ENCODE measurements at places on chromosomes 16 and 17. TPM values are rescaled to one million over a fixed set of nuclear protein-coding genes. Genes with fewer than 3 reads are reported as not detected.

Gene ZFP3
- total RNA-seq: 5.3 TPM

DNA sequence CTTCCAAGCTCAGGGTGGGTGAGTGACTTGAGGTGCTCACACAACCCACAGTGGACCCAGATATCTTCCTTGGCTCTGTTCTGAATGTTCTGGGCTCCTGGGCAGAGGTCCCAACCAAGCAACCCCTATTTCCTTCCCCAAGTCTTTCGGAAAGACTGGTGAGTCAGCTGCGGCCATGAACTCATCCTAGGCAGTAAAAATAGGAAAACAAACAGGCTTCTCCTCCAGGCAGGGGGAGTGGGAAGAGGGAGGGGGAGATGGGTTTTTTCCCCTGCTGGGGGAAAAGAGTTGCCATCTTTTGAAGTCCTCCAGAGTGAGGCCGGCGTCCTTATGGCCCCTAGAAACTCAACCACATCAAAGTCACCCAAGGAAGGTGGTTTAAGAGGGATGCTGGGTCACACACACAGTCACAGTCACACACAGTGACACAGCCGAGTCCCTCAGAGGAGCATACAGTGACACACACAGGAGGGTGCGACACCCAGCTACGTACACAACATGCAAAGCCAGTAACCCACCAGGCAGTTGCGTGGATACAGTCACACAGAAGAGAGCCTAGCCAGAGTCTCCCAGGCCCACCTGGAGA lies 16.0 kb upstream of the DLX4 start:
- H3K36me3 ChIP-seq: no peaks in the 10 kb centered on the region
- no peak for DNase-seq
- H3K27me3 ChIP-seq: no peaks in the 10 kb centered on the region

Gene TTLL6
- not detected for total RNA-seq

- no peaks in the 10 kb centered on the region for H3K4me1 ChIP-seq
- peak; percentile 47 for DNase-seq
- no peak overlapping the region for H3K4me3 ChIP-seq
- H3K27me3 ChIP-seq: no peaks in the 10 kb centered on the region
- no peak overlapping the region for H3K27ac ChIP-seq
- H3K36me3 ChIP-seq: no peaks in the 10 kb centered on the region
Observed at GRCh38 chr16:81616321-81617020, 162.6 kb upstream of the PLCG2 start.

DNA sequence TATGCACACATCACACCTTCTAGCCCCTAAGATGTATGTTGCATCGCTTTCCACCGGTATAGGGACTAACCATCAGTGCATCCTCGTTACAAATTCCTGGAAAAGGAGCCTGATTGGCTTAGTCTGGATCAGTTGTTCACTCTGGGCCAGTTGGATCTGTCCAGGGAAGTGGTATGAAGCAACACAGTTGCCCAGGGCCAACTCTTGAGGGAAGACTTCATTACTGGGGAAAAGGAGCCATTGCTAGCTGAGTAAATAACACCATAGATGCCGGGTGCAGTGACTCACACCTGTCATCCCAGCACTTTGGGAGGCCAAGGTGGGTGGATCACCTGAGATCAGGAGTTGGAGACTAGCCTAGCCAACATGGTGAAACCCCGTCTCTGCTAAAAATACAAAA lies 275.2 kb upstream of the RBFOX1 start:
- H3K4me1 ChIP-seq: no peaks in the 10 kb centered on the region
- no peaks in the 10 kb centered on the region for H3K36me3 ChIP-seq
- no peak overlapping the region for H3K4me3 ChIP-seq
- no peak for DNase-seq
- H3K27ac ChIP-seq: no peak overlapping the region

DNA sequence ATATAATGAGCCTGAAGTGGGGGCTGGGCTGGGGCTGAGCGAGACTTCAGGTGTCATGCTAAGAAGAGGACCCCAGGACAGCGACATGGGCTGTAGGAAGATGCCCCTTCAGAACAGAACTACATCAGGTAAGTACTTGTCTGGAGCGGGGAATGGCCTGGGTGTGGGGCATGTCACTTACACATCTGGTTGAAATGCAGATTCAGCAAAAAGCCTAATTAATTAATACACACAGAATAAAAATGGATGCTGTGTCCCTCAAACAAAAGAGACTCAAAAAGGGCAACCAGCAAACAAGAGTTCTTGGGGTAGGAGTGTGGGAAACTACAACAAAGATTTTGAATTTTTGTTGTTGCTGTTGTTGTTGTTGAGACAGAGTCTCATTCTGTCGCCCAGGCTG lies 11.8 kb downstream of the CMTM2 start:
- no peaks in the 10 kb centered on the region for H3K27me3 ChIP-seq
- H3K36me3 ChIP-seq: no peaks in the 10 kb centered on the region
- no peaks in the 10 kb centered on the region for H3K4me1 ChIP-seq
- H3K27ac ChIP-seq: no peak overlapping the region
- DNase-seq: no peak
- no peak overlapping the region for H3K4me3 ChIP-seq

GRCh38 chr17:42775534-42776098 lies 2.4 kb downstream of the VPS25 start:
- DNase-seq: no peak
- H3K4me3 ChIP-seq: no peak overlapping the region
- H3K27me3 ChIP-seq: no peaks in the 10 kb centered on the region
- H3K36me3 ChIP-seq: peaks cover 17% of the 10 kb centered on the region
- H3K27ac ChIP-seq: no peak overlapping the region
- H3K4me1 ChIP-seq: peaks cover 23% of the 10 kb centered on the region

Gene TP53TG3D
- total RNA-seq: not detected

DNA sequence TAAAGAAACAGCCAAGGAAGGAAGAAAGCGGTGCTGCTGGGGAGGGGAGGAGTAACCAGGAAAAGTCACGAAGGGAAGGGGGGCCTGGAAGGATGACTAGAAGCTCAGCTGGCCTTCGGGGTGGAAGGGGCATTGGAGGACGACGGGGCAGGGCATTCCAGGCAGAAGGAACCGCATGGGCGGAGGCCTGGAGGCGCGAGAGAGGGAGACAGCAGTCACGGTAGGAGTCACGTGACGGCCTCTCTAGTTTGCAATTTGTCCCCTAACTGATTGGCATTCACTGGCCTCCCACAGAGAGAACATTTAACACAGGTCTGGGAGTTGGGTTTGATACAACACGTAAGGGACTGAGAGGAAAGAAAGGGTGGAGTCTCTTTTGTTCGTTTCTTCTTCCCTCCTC lies 63.9 kb downstream of the RTN4RL1 start:
- no peak overlapping the region for H3K4me3 ChIP-seq
- no peak for DNase-seq
- no peaks in the 10 kb centered on the region for H3K27me3 ChIP-seq
- H3K36me3 ChIP-seq: no peaks in the 10 kb centered on the region

Gene THOC6
- 21.8 TPM for total RNA-seq

Gene EIF3C
- total RNA-seq: 145 TPM

- H3K27ac ChIP-seq: no peak overlapping the region
- no peaks in the 10 kb centered on the region for H3K27me3 ChIP-seq
- no peaks in the 10 kb centered on the region for H3K36me3 ChIP-seq
- DNase-seq: peak; percentile 50
- peaks cover 18% of the 10 kb centered on the region for H3K4me1 ChIP-seq
Observed at GRCh38 chr16:11706180-11706742, 36.4 kb downstream of the TXNDC11 start.

GRCh38 chr17:2380950-2381649 lies 19.8 kb downstream of the MNT start:
- no peak overlapping the region for H3K4me3 ChIP-seq
- no peak for DNase-seq
- H3K27ac ChIP-seq: no peak overlapping the region
- H3K36me3 ChIP-seq: no peaks in the 10 kb centered on the region

DNA sequence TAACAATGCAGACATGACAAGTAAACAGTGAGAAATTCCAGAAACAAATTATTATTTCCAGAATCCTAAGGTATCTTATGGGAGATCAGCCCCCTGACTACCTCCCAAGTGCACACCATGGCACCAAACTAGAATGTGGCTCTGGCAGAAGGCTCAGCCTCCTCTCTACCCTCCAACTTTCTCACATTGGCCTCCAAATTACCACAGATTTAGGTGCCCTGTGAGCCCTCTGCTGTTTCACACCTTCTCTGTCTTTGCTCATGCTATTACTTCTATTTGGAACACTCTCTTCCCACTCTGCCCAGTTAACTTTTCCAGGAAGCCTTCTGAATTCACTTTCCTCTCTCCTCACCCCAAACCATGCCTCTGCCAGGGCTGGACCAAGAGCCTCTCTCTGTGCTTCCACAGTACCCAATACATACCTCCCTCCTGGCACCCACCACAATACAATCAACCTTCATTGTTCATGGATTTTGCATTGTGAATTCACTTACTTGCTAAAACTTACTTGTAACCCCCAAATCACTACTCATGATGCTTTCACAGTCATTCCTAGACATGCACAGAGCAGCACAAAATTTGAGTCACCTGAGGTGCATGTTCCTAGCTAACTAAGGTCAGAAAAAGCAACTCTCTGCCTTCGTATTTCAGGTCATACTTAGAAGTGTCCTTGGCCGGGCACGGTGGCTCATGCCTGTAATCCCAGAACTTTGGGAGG lies 31.4 kb downstream of the SMG6 start:
- H3K27me3 ChIP-seq: no peaks in the 10 kb centered on the region
- H3K36me3 ChIP-seq: no peaks in the 10 kb centered on the region
- DNase-seq: no peak
- H3K27ac ChIP-seq: no peak overlapping the region

DNA sequence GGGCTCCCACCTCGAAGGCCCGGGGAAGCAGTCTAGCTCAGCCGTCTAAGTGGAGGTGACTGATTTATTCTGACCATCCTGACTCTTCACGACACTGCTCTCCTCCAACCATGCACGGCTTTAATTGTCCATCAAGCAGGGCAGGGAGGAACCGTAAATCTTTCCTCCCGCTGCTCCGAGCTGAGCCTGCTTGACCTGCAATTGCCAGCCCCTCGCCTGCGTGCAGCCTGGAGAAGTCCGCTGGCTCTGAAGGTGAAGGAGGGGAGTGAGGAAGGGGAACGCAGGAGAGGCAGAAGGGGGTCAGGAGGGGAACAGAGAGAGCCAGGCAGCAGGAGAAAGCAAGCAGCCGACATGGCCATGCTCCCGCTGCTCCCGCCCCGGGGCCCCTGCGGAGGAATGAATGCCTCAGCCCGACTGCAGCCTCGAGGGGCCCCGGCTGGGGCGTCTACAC lies 10.1 kb downstream of the RBFOX3 start:
- DNase-seq: no peak
- no peak overlapping the region for H3K4me3 ChIP-seq
- no peaks in the 10 kb centered on the region for H3K27me3 ChIP-seq
- H3K27ac ChIP-seq: no peak overlapping the region
- no peaks in the 10 kb centered on the region for H3K4me1 ChIP-seq
- H3K36me3 ChIP-seq: no peaks in the 10 kb centered on the region

GRCh38 chr17:9828296-9829295 lies 2.9 kb downstream of the GLP2R start:
- DNase-seq: no peak
- H3K4me3 ChIP-seq: no peak overlapping the region
- no peaks in the 10 kb centered on the region for H3K36me3 ChIP-seq
- H3K4me1 ChIP-seq: no peaks in the 10 kb centered on the region
- H3K27ac ChIP-seq: no peak overlapping the region

- no peak overlapping the region for H3K4me3 ChIP-seq
- no peaks in the 10 kb centered on the region for H3K36me3 ChIP-seq
- H3K4me1 ChIP-seq: no peaks in the 10 kb centered on the region
Observed at GRCh38 chr16:79096246-79096645, 504.3 kb downstream of the MAF start.

GRCh38 chr17:2299756-2300155 lies 3.8 kb downstream of the SMG6 start:
- H3K4me1 ChIP-seq: peaks cover 21% of the 10 kb centered on the region
- H3K4me3 ChIP-seq: no peak overlapping the region
- H3K27me3 ChIP-seq: no peaks in the 10 kb centered on the region
- no peaks in the 10 kb centered on the region for H3K36me3 ChIP-seq

- H3K4me3 ChIP-seq: no peak overlapping the region
- H3K4me1 ChIP-seq: no peaks in the 10 kb centered on the region
- H3K36me3 ChIP-seq: no peaks in the 10 kb centered on the region
- H3K27ac ChIP-seq: no peak overlapping the region
- no peak for DNase-seq
- no peaks in the 10 kb centered on the region for H3K27me3 ChIP-seq
Observed at GRCh38 chr17:8345951-8346665, 6.5 kb downstream of the ODF4 start.

DNA sequence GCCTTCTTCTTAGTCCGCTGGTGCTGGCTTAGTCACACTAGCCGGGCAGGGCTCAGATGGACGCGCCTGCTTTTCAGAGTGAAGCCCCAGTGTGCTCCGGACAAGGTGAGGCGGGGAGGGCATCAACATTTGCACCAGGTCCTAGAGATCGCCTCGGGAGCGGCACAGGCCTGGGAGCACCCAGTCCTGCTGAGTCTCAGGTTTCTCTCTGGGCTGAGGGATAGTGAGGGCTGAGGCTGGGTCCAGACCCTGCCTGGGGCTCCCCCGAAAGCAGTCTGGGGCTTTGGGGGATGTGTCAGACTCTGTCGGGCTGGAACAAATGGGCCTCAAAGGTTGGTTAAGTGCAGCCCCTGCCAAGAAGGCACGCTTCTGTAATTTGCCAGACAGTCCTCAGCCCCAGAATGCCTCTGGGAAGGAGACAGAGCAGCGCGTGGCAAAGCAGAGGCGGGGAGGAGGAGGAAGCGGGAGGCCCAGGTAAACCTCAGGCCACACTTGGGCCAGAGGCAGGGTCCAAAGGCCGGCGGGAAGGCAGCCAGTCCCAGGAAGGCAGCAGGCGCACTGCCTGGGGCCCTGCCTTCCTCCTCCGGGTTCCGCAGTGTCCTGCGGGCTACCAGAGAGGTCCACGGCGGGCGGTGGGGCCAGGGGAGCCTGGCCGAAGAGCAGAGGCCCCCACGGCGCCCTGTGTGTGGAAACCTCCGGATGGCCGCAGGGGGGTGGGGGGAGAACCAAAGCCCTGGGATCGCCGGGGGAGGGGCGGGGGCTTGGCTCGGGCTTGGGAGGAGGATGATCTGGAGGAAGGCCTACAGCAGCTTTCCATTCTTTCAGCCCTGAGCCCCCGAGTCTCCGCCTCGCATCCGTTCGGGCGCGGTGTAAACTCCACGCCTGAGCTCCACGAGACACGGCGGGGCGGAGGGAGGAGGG lies 39.5 kb upstream of the ATP2A3 start:
- H3K4me3 ChIP-seq: no peak overlapping the region
- peaks cover 20% of the 10 kb centered on the region for H3K4me1 ChIP-seq
- H3K27me3 ChIP-seq: no peaks in the 10 kb centered on the region
- peak; percentile 87 for DNase-seq
- no peak overlapping the region for H3K27ac ChIP-seq
- peaks cover 11% of the 10 kb centered on the region for H3K36me3 ChIP-seq

Gene DNAH2
- 0.26 TPM for total RNA-seq

Gene NOD2
- 1.8 TPM for total RNA-seq
